ENCODE measurements at places on chromosomes 16 and 17. TPM values are rescaled to one million over a fixed set of nuclear protein-coding genes. Genes with fewer than 3 reads are reported as not detected.

The TMIGD1 gene
- not detected for total RNA-seq

DNA sequence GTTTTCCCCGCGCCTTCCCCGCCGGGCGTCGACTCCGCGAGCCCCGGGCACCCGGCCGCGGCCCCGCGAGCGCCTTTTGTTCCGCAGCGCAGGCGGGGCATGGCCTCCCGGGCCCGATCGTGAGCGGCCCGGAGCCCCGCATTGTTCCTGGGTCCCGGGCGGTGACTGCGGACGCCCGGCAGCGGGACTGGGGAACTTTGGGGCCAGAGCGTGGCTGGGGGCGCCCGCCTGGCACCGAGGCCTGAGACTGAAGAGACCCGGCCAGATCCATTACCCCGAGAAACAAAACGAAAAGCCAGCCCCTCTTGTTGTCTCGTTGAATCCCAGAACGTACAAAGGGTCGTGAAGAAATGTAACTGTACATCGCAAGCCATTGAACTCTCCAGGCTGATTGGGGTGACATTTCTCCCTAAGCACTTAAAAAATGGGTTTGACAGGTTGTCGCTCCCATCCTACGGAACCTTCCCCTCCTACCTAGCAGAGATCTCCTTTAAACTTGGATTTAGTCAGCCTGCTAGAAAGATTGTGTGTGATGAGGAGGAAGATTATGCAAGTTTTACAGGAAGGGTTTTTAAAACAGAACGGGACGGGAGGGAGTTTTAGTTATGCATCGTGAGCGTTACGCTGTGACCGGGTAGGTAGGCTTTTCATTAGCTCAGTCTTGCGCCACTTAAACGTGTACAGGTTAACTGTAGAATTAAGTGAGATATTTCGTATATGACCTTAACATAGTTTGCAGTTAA lies 825 bp downstream of the METTL9 start:
- DNase-seq, result no peak

DNA sequence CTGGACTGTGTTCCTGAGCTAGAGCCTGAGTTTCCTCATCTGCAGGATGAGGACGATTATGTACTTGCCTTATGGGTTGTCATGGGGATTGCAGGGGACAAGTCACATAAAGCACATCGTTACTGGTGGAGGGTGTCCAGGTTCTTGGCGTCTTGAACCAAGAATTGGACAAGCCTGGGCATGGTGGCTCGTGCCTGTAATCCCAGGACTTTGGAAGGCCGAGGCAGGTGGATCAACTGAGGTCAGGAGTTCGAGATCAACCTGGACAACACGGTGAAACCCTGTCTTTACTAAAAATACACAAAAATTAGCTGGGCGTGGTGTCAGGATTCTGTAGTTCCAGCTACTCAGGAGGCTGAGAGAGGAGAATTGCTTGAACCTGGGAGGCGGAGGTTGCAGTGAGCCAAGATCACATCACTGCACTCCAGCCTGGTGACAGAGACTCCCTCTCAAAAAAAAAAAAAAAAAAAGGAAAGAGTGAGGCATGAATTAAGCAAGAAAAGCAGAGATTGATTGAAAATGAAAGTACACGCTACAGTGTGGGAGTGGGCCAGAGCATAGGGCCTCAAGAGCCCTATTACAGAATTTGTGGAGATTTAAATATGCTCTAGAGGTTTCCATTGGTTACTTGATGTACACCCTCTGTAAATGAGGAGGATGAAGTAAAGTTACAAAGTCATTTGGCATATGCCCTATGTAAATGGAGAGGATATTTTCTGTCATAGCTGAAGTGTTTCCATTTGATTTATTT lies 30.7 kb downstream of the ADGRG5 start:
- DNase-seq, result no peak

The TMEM106A gene
- total RNA-seq, result 4.1 TPM

DNA sequence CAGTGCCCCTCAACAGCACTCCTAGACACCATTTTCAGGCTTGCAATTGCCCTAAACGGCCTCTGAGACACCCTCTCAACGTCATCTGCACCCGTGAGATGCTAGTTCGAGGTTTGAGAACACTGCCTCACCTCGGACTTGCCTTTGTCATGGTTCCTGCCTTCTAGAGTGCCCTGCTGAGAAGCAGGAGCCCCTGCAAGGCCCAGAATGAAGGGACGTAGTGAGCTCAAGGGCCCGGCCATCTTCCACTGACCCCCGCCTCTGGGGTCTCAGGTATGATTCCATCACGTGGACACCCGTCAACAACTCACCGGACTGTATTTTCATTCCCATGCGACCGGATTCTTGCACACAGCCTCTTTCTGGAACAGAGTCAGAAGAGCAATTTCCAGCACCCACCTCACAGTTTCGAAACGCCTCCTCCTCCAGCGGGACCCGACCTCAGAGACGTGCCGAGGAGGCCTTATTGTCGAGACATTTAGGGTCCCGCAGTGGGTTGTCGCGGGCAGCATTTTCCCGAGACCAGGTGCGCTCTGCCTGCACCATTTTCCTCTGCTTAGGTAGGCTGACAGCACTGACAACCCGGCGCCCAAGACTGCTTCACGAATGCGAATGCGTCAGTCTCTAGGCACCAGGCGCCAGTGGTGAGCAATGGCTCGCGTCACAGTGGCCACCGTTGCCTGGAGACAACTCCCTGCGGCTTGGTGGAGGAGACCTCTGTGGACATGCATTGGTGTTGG lies 999.9 kb downstream of the KCNJ18 start:
- no peak for DNase-seq

DNA sequence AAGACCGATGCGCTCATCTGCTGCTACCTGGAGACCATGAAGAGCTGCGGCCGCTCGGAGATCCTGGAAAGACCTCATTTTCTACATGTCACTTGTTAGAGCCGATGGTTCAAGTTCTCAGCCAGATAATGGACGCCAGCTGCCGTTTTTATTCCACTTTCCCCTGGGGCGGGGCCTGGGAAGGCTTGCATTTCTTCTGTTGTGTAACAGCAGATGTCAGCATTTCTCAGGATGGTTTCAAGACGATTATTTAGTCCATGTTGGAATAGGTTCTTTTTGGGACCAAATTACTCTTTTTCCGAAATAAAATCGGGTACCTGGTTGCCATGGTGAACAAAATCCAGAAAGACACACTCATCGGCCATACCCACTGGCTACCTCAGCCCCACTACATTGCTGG lies 1418.3 kb downstream of the CDH11 start:
- no peak for DNase-seq

DNA sequence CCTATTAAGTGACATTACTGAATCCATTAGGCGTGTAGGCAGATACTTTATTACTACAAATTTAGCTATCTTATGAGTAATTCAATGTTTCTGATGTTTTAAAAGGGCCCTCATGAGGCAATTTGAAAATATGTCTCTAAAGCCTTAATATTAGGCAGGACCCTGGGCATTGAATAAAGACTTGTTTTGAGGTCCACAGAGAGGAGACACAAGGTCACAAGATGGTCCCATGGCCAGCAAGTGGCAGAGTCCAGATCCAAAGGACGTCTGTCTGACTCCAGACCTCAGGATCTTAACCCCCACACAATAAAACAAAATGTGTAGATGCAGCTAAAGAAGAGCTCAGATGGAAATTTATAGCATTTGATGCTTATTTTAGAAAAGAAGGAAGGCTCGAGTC lies 31.9 kb upstream of the HEATR6 start:
- DNase-seq, result no peak

GRCh38 chr16:83075956-83076355 lies 449.2 kb downstream of the CDH13 start:
- no peak for DNase-seq

The MYL11 gene
- not detected for total RNA-seq

The CACNG1 gene
- not detected for total RNA-seq

GRCh38 chr17:81380131-81380530 lies 15.1 kb upstream of the BAHCC1 start:
- no peak for DNase-seq

GRCh38 chr17:29149431-29150064 lies 30.6 kb downstream of the MYO18A start:
- DNase-seq, result no peak

DNA sequence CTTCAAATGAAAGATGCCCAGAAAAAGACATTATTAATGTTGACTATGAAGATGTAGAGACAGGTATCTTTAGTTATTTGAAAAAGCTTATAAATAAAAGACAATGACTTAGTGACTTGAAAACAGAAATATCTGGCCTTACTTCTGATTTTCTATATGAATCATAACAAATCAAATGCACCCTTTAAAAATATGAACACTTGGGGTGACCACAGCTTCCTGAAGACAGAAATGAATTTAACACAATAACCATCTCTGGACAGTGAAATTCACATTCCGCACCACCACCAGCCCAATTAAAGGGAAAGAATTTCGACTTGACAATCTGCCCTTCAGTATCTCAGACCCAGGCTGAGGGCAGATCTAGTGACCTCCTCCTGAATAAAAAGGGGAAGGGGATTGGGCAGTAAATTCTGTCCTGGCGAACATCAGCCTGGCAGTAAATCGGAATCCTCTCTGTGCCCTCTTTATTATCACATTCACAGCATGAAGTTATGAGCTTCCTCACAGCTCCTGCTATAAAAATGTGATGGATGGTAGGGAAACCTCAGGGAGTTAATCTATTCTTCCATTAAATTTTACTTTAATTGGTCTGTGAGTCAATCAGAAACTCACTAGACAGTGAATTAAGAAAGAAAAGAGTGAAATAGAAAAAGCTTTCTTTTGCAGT lies 131.5 kb downstream of the SNX11 start:
- no peak for DNase-seq

The SLC4A1 gene
- 0.08 TPM for total RNA-seq

The KRTAP9-4 gene
- total RNA-seq, result not detected

DNA sequence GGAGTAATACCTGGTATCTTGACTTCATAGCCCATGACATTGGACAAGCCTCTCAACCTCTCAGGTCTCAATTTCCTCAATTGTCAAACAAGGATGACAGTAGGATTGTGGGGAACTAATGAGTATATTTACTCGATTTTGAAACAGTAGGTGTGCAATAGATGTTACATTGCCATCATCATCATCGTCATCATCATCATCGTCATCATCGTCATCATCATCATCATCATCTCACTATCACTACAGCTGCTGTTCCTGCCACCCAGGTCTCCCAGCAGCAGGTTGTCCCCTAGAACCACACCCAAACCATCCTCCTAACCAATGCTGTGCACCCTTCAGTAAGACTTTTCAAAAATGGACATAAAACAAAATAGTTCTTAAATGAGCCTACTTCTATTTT lies 24.8 kb upstream of the CDRT4 start:
- DNase-seq, result no peak

The MYH2 gene
- total RNA-seq, result not detected

- no peak for DNase-seq
These were observed 733 bp downstream of the CHRNB1 start for GRCh38 chr17:7445619-7445968.

GRCh38 chr17:2174468-2175293 lies 119.8 kb downstream of the HIC1 start:
- DNase-seq, result peak; percentile 85

DNA sequence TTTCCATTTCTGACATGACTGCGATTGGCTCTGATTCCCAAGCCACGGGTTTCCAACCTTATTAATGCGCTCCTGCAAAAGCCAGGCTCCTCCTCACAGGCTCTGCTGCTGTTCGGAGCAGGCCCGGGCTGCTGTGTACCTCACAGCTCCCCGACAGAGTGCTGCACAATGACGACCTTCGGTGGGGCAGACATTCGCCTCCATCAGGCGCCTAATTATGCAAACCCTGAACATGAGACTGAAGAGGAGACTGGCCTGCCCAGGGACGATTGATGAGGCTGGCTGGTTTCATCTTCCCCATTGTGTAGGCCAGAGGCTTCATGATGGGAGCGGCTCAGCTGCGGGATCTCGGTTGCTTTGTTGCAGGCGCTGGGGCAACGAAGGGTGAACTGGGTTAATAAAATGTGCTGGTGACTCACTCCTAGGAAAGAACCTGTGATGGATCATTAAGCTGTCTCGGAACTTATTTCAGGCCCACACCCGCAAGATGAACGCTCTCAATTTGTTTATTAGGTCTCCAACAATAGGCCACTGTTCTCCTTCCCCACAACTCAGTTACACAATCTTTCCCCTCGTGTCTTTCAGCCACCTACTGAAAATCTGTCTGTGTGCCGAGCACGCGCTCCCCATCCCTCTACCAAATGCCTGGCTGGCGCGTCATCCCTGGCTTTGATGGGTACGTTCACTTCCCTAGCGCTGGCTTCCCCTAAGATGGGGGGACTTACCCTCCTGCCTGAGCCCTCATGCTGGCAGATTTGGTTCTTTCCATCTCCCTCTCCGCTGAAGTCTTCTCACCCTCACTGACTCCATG lies 27.2 kb upstream of the TOB1 start:
- no peak for DNase-seq

- no peak for DNase-seq
These were observed 16.9 kb downstream of the AANAT start for GRCh38 chr17:76484228-76484725.

GRCh38 chr17:10120749-10121148 lies 77.7 kb downstream of the GAS7 start:
- no peak for DNase-seq

DNA sequence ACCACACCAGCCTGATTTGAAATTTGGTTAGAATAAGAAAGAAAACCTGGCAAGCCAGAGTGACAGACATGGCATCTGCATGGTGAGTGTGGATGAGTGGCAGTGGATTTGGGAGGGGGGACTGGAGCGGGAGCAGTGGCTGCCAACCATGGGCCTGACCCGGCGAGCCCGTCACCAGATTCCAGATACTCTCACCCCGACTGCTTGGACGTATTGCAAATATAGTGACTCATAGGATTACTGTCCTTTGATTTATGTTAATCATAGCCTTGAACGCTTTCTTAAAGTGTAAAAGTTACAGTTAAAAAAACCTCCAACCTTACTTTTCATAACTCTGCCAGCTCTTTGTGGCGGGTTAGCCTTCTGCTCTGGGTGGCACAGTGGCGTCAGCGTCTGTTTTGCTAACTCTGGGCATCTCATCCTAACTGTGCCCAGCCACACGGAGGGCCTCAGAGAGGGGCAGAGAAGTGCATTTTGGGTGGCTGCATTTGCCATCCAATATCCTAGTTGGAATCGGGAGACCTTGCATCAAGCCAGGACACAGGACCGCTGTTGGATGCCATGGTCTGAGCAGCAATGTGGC lies 26.8 kb upstream of the FOXK2 start:
- DNase-seq, result no peak

The GFER gene
- total RNA-seq, result 25.8 TPM

DNA sequence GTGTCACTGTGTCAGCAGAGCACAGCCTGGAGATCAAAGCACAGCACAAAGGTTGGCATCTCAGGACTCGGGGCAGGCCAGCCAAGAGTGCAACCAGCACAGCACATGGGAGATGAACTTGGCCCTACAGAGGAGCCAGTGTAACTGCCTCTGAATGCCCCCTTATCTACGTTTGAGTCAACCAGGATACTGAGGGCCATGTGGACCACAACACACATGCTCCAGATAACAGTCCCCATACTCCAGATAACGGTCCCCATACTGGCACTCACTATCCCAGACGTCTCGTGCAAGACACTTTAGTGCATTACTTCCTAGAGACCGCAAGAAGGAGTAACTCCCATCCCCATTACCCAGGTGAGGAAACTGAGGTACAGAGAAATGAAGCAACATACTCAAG lies 88.2 kb downstream of the XYLT1 start:
- DNase-seq, result no peak

DNA sequence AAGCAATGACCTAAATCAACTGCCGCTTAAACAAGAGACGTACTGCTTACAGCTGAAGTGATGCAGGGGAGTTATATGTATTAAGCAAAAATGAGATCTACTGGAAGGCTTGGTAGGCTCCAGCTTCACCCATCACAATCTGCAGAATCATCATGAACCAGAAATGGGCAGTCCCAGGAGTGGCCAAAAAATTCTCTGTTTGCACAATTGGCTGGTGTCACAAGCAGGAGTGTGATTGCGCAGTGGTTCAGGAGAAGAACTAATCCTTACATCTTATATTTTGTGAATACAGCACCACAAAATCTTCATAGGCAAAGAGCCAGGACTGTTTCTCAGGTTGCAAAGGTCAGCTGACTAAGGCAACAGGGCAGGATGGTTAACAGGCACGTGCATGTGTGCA lies 75.9 kb downstream of the CES1 start:
- no peak for DNase-seq

Measured in Right ventricle myocardium inferior (tissue), 1 donor.